Left renal pelvis (tissue), 4 donors: ENCODE measurements at places on chromosomes 1 and 21.

DNA sequence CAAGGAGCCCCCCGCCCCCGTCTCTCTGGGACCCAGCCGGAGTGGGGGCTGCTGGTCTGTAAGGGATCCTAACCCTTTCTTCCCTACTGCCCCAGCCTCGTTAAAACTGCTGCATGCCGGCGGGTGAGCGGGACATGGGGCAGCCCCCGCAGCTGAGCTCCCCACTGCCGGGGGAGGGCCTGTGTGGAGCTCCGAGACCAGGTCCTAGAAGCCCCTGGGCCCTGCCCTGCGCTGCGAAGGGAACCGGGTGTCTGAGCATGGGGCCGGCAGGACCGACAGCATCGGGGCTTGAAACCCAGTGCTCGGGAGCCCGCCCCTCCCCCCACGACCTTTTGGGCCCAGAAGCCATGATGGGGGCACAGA, 9.2 kb upstream of the COL6A1 start:
- DNase-seq: no peak

DNA sequence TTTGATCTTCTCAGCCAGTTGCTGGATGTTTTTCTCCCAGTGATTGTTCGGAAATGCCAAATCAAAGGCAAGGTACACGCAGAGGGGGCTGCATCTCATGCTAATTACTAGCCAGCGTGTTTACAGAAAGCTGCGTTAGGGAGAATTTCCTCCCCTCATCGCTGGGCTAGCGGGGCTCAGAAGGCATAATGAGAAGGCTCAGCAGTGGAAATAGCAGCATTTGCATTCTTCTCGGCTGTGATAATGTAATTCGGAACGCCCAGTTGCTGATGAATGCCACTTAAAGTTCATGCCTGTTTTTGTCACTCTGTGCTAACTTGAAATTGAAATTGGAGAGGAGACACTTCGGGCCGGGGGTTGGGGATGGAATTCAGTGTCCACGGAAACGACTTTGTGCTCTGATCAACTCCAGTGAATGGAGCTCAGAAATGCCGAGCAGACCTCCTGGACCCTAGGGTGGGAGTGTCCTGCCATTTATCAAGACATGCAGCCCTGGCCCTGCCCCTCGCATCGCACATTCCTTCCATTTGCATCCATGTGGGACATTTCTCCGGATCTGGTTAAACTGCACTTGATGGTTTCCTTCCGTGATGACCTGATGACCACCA, 313.4 kb upstream of the C1orf174 start:
- no peak for DNase-seq

DNA sequence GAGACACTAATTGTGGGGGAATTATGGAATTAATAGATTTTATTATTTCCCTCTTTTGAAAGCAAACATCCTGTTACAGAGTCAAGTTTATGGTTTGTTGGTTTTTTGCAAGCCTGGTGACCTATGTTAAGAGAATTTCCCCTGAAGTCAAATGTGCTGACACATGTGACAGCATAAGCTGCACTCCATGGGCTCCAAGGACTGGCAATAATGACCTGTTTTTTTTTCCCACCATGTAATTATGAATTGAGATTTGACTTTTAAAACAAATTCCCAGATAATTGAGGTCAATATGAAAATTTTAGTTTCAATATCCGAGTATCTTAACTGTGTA, 242.5 kb upstream of the SGIP1 start:
- no peak for DNase-seq

DNA sequence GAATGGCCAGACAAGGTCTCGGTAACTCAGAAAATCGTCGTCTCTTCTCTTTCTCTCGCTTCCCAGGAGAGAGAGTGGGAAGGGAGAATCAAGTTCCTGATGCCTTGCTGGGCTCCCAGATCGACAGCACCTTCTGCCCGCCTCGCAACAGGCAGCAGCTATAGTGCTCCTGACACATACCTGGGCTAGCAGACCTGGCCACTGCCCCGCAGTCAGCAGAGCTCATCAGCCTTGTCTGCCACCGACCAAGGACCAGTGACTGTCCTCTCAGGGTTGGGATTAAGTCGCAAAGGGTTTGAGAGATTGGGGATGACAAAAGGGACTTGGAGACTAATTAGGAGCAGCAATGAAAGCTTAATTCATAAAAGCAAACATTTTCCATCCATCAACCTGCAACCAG, 4.1 kb downstream of the RUNX3 start:
- no peak for DNase-seq

GRCh38 chr21:45478115-45478801, 64.0 kb downstream of the SLC19A1 start:
- no peak for DNase-seq

GRCh38 chr1:153510984-153511410, 24.8 kb downstream of the S100A6 start:
- peak; percentile 66 for DNase-seq

GRCh38 chr1:232300466-232300865, 329.5 kb downstream of the SIPA1L2 start:
- DNase-seq: no peak

GRCh38 chr1:178796013-178796412, 71.0 kb downstream of the RALGPS2 start:
- no peak for DNase-seq

DNA sequence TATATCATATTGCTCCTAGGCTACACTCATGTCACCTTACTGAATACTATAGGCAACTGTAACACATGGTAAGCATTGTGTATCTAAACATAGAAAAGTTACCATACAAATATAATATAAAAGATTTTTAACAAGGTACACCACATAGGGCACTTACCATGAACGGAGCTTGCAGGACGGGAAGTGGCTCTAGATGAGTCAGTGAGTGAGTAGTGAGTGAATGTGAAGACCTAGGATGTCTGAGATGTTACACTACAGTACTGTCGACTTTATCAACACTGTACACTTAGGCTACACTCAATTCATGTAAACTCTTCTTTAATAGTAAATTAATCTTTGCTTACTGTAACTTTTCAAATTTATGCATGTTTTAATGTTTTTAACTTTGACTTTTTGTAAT, 81.0 kb upstream of the PLD5 start:
- no peak for DNase-seq

DNA sequence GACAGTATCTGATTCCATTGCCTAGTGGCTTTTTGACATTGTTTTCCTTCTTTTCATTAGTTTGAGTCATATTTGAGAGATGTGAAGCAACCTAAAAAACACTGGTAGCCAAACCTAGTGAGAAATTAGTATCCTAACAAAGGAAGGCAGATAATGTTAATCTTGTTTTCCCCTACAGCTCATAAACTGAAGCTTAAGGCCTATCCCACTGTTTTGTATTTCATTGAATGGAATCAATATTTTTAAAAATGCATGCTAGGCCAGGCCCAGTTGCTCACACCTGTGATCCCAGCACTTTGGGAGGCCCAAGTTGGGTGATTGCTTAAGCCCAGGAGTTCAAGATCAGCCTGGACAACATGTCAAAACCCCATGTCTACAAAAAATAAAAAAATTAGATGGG, 1.2 kb downstream of the CR1L start:
- DNase-seq: no peak

DNA sequence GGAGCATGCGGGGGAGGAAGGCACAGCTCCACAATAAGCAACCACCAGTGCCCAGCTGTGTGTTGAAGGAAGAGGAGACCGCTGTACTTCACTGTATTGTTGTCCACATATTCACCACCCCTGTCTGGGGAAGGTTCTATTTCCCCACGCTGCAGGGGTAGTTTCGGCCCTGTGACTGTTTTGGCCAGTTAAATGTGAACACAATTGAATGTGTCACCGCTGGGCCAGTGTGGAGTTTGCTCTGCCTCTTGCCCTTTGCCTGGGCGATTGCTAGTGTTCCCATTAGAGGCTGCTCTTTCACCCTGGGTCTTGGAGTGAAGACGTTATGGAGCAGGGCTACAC, 32.6 kb downstream of the UBE4B start:
- DNase-seq: no peak

- no peak for DNase-seq
Observed at GRCh38 chr1:53286955-53287354, 40.9 kb downstream of the LRP8 start.

GRCh38 chr1:9689011-9689706, 37.6 kb downstream of the PIK3CD start:
- peak; percentile 12 for DNase-seq

GRCh38 chr1:14597343-14598006, 1.0 kb upstream of the KAZN start:
- DNase-seq: no peak

DNA sequence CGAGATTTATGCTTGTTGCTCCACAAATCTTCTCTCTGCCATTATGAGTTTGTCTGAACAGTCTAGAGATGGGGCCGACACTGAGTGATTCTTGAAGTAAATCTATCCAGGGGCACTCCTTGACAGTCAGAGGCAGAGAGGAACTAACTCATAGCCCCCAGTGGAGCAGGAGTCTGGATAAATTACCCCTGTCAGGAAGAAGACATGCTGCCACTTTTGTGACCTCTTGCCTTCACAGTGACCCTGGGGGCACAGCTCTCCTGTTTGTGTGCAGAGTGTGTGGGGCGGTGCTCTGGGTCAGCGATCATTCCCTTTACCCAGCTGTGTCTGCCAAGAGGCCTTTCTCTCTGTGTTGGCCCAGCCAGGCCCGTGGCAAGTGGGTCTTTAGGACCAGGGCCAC, 29.5 kb downstream of the PEX14 start:
- DNase-seq: no peak

GRCh38 chr1:74508449-74508848, 4.0 kb downstream of the LRRC53 start:
- no peak for DNase-seq

DNA sequence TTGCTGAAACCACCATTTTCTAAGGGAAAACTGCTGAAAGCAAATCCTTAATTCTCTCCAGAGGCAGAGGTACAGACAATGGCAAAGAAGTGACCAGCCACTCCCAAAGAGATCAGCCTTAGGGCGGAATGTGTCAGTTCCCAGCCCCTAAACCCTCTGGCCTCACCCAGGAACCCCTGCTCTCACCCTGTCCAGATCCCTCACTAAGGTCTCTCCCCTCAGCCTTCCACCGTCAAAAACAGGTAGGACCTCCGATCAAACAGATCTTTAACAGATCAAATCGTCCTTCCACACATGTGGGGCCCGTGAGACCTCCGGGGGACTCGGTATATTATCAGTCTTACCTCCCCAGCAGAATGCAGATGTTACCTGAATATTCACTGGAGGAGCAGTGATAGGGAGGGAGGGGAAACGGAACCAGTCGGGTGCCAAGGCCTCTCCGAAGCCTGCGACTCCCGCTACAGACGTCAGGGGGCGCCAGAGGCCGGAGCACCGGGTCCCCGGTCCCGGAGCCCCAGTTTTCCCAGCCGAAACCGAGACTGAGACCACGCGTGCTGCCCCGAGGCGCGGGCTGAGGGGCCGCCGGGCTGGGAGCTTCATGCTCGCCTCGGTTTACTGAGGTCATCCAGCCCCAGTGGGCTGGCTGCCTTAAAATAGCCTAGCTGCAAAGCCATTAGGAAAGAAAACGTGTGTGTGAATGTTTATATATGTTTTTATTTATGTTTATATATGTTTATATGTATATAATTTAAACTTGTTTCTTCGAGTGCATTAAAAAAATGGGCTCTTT, 23.6 kb downstream of the GPA33 start:
- no peak for DNase-seq

DNA sequence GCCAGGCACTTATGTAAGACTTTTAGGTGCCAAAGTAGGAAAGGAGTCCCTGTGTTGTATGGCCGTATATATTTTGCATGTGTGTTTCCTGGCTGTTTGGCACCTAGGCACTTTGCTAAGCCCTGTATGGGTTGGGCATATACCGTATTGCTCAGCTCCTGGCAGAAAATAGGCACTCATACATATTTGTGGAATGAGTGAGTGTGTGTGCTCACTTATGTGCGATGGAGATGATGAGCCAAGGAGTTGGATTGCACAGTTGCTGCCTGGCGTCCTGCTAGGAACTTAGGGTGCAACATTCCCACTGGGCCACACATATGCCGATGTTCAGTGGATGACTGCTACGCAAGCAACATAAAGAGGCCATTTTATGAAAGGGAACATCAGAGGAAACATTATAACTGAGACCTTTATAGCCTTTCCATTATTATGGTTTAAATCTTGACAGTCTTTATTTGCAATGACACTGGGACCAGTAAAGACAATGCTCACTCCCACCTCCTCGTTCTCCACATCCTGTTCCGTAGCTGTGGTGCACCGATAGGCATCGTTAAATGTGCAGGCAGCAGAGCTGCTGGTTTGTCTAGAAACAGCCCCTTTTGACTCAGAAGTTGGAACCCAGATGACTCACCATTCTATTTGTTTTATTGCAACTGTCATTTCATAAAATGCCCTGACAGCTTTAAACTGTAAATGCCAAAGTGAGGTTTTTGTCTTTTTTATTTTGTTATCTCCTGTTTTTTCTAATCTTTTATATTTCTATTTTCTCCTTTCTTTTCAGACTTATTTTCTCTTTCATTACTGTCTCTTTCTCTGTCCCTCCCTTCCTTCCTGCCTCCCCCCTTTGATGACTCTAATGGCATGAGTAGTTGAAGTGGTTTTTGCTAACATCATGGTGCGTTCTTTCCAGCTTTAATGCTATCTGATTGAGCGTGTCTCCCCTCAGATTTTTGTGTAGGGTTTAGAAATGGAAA, 36.1 kb downstream of the PEX14 start:
- no peak for DNase-seq

GRCh38 chr1:204299814-204300365, 59.8 kb downstream of the PLEKHA6 start:
- DNase-seq: no peak

GRCh38 chr1:1759456-1760344, 18.6 kb downstream of the NADK start:
- DNase-seq: no peak

GRCh38 chr21:38286739-38287471, 30.1 kb downstream of the KCNJ15 start:
- DNase-seq: no peak

DNA sequence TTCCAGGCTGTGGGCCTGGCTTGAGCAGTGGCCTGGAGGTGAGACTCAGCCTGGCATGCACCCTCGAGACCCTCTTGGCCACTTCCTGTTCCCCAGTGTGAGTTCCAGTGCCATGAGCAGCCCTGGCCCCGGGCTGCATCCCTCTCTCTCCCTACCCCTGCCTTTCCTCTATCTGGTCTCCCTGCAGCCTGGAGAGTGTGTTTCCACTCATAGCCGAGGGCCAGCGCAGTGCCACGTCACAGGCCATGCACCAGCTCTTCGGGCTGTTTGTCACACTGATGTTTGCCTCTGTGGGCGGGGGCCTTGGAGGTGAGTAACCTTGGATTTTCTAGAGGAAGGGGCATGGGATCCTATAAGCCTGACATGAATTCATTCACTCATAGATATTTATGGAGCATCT, 13.6 kb downstream of the RHBG start:
- no peak for DNase-seq

GRCh38 chr1:25009671-25010262, 79.7 kb upstream of the RUNX3 start:
- DNase-seq: no peak

DNA sequence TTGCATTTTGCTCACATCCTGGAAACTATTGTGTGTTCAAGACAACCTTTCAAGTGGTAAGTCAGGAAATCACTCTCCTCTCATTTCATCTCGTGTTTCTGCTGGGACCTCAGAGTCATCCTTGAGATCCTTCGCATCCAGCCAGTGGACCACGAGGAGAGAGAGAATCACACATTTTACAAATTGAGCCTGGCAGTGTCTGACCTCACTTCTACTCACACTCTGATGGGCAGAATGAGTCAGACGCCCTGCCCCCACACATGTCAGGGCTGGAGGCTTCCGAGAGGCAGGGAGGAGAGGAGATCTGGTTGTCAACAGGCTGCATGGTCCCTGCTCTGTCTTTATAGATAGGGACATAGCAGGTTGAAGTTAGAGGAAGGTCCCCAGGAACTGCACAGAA, 509.7 kb downstream of the AJAP1 start:
- DNase-seq: no peak
